ENCODE measurements at places on chromosomes 11 and 22.

DNA sequence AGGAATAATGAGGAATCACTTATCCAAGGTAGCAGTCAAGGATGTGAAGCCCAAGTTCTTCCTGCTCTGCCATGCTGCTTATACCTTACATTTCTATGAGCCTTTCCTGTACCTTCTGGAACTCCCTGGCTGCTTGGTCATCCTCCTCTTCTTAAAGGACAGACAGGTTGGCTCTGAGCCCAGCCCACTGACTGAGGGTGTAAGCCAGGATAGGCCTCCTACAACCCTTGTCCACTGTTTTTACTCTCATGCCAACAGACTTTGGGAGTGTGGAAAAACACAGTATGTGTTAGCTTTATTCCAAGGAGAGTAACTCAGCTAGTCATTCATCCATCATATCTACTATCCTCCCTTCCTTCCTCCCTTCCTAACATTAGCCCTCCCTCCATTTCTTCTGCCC lies 47.5 kb downstream of the IRAG1 start:
- no peak for DNase-seq

DNA sequence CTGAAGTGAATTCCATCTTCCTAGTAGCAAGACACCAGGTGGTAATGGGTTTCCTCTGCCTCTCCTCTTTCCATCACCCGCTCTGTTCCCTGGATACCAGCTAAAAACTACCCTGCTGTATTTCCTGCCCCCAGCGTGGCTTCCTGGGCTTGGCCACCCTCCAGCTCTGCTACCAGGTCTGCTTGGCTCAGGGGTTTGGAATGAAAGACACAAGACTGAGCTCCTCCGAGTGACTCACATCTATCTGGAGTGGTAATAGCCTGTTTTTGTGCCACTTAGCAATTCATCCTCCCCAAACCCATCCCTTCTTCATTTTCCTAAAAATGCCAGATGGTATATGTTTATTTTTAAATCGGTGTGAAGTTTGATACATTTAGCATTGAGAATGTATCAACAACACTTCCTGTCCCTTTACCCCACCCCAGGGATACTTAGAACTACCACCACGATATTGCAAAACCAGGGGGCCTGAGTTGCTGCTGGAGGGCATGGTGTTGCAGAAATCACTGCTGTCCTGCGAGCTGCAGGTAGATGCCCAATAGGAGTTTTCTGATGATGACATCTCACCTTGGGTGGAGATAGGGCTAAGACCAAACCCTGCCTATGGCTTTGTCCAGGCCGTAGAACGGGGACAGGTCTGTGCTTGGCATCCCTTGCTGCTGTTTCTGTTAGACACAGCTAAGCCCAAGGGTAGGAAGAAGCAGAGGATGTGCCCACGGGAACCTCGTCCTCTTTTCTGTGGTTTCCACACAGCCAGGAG lies 7.5 kb upstream of the MICAL3 start:
- DNase-seq, result no peak

DNA sequence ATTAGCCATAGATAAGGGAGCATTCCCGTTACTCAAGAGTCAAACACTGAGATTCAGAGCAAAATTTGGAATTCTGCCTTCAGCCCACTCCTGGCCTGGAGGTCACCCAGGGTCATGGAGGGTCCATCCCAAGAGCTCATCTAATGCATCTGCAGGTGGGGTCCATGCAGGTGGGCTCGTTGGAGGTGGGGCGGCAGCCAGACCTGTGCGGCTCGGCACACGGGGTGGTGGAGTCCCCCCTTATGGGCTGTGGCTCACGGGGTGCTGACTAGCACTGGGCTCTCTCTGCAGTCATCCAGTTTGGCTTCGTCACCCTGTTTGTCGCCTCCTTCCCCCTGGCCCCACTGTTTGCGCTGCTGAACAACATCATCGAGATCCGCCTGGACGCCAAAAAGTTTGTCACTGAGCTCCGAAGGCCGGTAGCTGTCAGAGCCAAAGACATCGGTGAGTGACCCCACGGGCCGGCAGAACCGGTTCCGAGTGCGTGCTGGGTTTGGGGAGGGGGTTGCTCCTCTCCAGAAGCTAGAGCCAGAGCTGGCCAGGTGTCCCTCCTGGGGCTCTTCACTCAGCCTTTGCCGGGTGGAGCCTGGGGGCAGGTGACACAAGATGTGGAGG lies 32.4 kb upstream of the FADD start:
- no peak for DNase-seq

DNA sequence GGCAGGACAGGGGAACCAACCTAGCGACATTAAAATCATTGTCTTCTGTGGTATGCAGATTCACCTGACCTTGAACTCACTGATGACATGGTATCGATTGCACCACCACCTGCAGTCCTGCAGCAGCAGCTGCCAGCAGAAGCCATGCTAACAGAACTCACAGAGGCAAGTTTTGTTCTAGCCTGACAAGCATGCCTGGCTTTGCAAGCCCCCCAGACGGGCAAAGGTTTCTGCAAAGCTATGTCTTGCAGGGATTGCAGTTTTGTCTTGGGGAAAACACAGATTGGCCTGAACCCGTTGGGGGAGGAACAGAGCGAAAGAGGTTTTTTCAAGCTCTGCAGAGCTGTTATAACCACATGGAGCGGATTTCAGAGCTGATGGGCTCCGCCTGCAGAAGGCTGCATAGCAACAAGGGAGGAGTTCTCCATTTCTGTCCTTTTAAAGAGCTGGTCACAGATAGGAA lies 221.0 kb downstream of the HIPK3 start:
- no peak for DNase-seq

DNA sequence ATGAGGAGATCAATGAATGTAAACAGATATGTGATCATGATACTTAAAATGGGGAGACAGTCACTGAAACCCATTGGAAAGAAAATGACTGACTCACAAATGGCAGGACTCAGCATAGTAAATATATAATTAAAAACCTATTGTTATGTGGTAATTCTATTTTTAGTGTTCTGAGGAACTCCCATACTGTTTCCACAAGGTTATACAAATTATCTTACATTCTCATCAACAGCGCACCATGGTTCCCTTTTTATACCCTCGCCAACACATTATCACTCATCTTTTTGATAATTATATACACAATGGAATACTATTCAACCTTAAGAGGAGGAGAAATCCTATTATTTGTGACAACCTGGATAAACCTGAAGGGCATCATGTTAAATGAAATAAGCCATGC lies 17.1 kb downstream of the OR5B21 start:
- DNase-seq, result no peak

DNA sequence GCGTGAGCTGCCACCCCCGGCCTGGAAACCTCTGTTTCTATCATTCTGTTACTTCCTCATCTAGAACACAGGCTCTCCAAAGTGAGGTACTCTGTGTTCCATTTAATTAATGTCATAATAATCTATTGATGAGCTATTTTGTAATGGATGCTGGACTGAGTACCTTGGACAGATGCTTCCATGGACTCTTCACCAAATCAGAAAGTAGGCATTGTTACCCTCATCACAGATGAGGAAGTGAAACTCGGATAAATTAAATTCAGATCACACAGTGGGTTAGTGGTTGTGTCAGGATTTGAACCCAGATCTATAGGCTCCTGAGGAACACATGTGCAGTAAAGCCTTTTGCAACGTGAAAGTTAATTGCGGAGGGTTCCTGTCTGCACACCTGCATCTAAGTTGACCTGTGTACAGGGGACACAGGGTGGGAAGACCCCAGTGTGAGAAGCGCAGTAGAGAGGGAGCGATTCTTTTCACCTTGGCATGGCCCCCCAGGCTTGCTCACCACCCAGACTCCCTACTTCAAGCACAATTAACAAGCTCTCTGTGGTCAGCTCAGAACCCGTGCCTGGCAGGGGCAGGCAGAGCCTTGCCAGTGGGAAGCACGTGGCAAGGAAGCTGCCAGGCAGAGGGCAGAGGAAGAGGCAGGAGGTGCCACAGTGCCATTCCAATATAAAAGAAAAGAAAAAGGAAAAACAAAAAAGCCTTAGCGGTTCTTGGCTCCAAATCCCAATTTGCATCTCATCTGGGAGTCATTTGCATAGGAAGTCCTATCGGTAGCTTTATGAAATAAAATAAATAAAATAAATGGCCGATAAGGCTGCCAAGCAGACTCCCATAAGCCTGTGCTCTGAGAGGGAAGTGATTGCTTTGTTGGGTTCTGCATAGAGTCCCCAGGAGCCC lies 239.3 kb downstream of the GRIK4 start:
- DNase-seq, result no peak

GRCh38 chr22:21942407-21943343 lies 10.0 kb downstream of the PPM1F start:
- peak; percentile 96 for DNase-seq

GRCh38 chr22:47606426-47606825 lies 844.0 kb downstream of the TBC1D22A start:
- DNase-seq, result no peak

GRCh38 chr11:125069796-125070195 lies 6.7 kb downstream of the SLC37A2 start:
- DNase-seq, result peak; percentile 34

- DNase-seq, result no peak
Observed at GRCh38 chr11:15602785-15603567, 488.3 kb downstream of the INSC start.

GRCh38 chr11:3655547-3655946 lies 10.6 kb downstream of the ART1 start:
- no peak for DNase-seq

DNA sequence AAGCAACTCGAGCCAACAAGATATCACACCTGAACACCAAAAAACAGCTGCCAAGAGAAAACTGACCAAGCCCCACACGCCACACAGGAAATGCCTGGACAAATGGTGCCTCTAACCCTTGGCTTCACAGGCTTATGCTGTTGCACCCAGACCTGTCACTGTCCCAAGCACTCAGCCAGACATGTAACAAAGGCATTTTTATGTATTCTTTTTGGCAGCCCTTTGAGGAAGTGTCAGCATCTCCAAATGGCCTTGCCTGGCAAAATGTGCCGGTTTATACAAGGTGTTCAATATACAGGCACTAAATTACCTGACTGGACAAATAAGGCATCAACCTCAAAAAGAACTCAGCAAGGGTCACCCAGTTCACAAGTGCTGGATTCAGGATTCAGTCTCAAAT lies 6.1 kb downstream of the HDHD5 start:
- DNase-seq, result no peak

DNA sequence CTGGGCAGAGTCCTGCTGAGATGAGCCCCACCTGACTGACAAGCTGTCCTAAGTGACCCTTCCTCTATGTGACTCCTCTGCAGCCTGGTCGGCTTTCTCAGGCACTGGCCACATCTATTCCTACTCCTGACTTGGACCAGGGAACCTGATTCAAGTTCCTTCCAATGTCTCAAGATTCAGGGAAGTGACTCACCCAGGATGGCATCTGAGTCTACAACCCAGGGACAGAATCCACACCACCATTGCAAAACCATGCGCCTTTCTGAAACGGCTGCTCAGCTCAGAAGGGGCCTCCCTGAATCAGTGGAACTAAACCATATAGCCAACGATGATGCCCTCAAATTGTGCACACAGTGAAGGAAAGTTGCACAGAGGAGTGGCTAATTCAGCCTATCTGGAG lies 63.9 kb upstream of the CSNK2A3 start:
- DNase-seq, result peak; percentile 58

- DNase-seq, result no peak
Observed at GRCh38 chr11:100872951-100873740, 186.1 kb downstream of the ARHGAP42 start.

DNA sequence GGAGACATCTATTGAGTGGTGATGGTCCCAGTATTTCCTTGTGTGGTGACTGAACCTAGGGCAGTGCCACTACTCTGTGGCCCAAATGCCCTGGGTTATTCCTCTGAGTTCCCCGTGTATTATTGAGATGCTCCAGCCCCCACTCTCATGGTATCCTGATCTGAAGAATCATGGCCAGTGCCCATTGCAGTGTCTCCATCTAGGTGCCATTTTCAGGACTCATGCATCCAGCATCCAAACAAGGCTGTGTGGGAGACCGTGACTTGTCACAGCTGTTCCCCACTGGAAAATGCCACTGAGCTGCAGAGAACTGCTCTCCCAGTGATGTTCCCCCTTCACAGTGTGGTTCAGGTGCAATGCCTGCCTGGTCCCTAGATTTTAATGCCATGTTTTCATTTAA lies 24.7 kb downstream of the GGTLC2 start:
- no peak for DNase-seq

DNA sequence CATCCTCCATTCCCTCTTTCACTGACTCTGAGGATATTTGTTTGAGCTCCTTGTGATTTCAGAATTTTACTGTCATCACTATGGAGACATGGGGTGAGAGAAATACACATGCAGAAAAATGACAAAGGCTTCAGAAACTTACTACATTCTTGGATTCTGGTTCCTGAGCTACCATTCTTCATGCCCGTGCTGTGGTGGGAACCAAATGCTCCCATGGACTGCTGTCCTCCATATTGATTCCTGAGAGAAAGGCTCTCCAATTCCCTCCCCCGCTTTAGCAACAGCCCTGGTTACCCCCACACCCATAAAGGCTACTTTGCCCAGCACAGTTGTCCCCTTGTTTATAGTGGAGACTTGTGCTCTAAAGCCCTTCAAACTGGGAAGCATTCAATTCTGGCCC lies 195.4 kb downstream of the RRAS2 start:
- no peak for DNase-seq

- no peak for DNase-seq
Observed at GRCh38 chr11:114892381-114893197, 214.3 kb downstream of the NXPE2 start.

DNA sequence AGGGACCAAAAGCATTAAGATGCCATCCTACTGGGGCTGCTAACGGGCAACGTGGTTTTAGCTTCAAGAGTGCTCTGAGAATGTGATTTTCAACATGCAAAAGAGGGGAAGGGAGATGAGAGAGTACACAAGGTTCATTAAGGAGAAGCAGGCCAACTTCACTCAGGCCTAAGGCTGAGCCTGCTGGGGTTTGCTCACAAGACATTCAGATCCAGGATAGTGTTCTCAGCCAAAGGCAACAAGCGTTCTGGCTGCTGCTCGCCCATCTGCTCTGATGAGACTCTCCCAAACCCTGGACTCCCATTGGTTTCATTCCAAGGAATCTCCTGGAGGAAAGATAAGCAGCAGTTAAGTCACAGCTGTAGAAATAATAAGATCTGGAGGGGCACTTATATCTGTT lies 23.6 kb upstream of the UPB1 start:
- DNase-seq, result no peak

DNA sequence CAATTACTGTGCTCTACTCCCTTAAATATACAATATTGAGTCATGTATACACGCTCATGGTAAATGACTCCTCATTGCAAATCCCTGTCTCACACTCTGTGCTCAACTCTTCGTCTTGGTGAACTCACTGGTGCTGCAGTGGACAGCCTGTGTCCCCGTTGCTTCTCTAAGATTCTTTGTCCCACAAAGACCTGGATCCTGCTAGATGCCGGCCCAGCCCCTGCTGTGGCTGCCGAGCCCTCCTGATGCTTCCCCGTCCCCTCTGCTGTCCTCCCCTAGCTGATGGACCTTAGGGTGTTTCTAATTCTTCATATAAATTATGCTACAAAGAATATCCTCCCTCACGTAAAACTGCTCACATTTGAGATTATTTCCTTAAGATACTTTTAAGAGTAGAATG lies 5.5 kb downstream of the APOL2 start:
- DNase-seq, result no peak

GRCh38 chr11:35529971-35530495 lies 4.6 kb upstream of the PAMR1 start:
- no peak for DNase-seq

All from CD14-positive monocyte (primary cell).